ENCODE measurements at places on chromosomes 5 and 9.

- no peak for DNase-seq
Observed at GRCh38 chr5:14611737-14612136, 30.1 kb downstream of the OTULINL start.

GRCh38 chr9:26399556-26399955, 493.0 kb downstream of the CAAP1 start:
- DNase-seq, result no peak

- DNase-seq, result no peak
Observed at GRCh38 chr5:32225445-32225844, 51.3 kb upstream of the GOLPH3 start.

GRCh38 chr9:121844098-121844497, 192.7 kb downstream of the DAB2IP start:
- DNase-seq, result no peak

GRCh38 chr5:180216646-180217171, 7.7 kb upstream of the RASGEF1C start:
- DNase-seq, result no peak

DNA sequence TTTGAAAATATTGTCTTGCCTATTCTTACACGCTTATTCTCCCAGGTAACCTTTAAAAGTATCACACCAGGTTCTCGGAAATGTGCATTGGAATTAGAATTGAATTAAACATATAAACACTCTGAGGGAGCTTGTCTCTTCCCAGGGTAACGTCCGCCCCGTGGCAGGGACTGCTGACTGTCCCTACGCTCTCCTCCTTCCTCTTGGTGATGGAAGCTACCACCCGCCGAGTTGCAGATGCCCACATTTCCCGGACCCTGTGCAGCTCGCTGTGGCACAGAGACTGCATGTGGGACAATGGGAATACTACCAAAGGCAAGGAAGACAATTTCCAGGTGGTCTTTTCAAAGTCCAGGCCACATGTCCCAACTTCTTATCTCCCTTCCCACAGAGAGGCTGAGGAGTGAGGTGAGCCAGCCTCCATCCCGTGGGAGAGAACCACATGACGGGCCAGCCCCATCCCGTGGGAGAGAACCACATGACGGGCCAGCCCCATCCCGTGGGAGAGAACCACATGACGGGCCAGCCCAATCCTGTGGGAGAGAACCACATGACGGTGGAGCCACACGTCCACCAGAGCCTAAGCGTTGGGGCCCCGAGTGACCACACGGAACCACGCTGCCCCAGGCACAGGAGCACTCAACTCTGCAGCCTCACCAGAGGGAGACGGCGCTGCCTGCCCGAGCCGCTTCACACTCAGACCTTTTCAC, 249.4 kb upstream of the IRX1 start:
- DNase-seq, result no peak

DNA sequence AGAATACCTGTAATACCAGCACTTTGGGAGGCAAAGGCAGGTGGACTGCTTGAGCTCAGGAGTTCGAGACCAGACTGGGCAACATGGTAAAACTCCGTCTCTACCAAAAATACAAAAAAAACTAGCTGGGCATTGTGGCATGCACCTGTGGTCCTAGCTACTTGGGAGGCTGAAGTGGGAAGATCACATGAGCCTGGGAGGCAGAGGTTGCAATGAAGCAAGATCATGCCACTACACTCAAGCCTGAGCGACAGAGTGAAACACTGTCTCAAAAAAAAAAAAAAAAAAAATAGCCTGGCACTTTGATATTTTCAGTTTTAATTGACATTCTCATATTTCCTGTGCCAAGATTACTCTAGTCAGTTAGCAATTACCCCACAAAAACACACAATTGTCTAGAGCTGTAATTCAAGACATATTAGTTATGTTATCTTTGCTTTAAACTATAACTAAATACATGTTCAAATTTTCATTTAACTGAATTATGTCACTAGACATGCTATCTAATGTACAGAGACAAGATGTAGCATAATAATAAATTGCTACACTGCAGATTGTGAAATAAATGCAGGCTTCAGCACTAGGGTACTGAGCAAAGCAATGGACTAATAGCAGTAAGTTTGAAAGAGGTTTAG, 378.2 kb upstream of the GRAMD2B start:
- no peak for DNase-seq

DNA sequence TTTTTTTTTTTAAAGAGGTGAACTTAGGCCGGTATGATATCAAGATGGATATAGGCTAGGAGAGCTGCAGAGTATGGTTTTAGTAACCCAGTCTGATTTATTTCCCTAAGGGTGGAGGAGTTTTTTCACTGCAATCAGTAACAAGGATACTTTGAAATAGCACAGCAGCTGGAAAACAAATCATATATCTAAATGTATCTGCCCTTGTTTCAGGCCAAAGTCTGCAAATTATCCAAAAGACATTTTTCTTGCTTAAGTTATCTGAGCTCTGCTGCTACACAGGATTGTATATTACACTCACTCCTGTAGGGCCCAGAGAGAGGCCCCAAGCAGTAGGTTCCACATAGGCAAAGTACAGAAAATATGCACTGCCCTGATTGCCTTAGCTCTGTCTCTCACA, 222.4 kb downstream of the NTRK2 start:
- DNase-seq, result no peak

Measured in MM.1S (cell line).